ENCODE measurements at places on chromosomes 16 and 17.

DNA sequence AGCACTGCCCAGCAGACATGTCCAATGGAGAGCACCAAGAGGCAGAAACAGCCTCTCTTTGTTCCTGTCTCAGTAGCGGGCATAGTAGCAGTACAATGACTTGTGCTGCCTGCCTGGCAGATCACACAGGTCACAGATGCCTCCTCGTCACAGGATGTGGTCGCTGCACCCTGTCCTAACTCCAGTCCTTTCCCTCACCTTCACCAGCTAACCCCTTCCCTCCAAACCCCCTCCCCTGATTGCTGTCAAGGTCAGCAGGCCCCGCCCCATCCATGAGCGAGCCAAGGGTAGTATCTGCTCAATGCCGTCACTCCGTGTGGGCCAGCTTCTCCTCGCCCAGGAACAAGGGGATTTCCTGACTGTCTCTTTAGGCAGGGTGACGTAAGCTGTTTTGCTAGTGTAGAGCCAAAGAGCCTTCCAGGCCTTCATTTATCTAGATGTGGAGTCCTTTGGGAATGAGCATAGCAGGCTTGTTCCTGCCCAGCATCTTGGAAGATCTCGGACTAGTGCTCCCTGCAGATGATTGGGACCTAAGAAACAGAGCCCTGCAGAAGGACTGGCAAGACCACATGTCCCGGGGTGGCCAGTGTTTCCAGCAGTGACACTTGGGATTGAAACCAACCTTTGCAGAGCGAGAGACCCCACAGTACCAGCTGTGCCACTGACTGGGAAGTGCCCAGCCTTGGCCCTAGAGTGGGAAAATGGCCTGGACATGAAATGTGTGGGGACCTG lies 75.9 kb upstream of the TNRC6C start:
- peak; percentile 45 for DNase-seq

- DNase-seq: no peak
Measured at GRCh38 chr17:66351033-66351432, 48.6 kb downstream of the PRKCA start.

DNA sequence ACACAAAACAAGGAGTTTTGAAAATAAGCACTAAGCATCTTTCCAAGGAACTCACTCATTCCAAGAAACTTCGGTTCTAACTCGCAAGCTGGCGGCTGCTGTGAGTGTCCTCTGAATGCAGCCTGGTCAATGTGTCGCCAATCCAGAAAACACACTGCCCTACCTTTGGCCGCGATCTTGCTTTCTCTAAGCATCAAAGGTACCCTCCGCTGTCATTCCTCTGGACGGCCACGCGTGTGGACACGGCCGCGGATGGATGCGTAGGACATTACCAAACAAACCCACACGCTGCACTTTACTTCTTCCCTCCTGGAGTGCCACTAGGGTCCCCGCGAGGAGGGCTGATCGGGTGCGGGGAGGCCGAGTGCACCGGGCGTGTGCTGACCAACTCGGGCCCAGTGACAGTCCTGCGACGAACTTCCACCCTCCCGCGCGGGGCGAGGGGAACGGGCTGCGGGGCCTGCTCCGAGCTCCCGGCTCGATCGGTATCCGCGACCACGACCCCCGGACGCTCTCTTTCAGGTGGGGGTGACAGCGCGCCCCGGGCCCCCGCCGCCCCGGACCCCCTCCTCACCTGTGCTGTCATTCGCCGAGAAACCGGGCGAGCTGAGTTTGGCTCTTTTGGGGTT lies 1.1 kb downstream of the CREBBP start:
- DNase-seq: no peak

DNA sequence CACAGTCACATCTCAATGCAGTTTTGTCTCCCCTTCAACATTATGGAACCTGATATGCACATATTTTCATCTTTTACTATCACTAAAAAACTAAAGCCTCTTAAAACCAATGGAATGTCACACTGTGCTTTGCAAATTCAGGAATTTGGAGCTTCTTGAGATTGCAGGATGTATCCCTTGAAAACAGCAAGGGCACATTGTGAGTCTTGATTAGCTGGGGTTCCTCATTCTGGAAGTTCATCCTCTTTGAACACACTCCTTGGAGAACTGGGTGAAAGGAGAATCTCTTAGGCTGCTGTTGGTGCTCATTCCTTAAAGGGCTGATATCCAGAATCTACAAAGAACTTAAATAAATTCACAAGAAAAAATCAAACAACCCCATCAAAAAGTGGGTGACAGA lies 21.1 kb upstream of the MYOCD start:
- DNase-seq: no peak

DNA sequence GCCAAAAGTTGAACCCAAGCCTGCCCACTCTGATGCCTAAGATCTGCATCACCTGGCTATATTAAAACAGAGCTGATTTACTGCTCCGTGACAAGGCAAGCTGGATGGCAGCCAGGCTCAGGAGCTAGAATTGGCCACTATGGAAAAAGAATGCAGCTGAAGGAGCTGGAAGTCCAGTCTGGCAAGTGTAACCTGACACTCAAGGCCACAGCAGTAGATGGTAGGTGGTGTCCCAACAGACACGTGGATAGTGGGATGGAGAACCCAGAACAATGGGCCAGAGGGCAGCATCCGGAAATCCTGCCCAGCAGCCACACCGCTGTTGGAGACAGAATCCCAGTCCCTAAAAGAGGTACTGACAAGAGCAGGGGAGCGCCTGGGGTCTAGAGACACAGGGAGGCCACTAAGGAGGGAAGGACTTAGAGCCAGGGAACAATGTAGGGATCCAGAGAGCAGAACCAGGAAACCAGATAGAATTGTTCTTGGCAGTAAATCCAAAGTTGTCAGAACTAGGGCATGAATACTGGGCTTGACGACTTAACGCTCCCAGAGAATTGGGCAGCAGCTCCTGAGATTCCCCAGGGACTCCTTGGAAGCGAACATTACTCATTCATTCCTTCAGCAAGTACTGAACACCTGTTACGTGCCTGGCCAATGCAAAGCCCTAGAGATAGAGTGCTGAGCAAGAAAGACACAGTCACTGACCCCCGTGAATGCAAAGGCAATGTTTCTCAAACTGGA lies 85.7 kb downstream of the CDYL2 start:
- no peak for DNase-seq

DNA sequence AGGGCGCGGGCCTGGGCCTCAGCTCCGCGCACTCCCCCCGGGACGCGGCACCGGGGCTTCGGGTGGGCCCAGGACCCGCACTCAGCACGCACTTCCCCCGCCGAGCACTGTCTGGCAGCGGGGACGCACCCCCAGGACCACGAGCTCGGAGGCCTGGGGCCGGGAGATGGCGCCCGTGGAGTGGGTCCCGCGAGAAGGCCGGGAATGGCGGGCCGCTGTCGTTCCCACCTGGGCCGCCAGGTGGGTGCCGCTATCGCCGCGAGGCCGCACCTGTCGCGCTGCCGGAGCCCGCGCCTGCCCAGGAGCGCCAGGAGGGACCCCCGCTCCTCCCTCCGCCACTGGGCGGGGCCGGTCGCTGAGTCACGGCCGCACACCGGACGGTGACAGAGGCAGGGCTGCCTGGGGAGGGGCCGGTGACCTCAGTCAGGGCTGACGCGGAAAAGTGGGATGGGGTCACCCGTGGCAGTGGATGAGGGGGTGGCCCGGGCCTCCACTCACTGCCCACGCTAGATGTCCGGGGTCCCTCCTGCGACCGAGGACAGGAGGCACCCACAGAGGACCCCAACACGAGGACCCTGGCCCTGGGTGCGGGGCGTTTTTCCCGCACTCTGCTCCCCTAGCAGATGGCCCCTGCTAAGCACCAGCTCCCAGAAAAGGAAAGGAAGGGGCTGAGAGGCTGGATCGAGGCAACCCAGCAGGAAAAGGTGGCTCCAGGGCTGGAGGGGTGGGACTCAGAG lies 6.9 kb upstream of the ACTG1 start:
- no peak for DNase-seq

DNA sequence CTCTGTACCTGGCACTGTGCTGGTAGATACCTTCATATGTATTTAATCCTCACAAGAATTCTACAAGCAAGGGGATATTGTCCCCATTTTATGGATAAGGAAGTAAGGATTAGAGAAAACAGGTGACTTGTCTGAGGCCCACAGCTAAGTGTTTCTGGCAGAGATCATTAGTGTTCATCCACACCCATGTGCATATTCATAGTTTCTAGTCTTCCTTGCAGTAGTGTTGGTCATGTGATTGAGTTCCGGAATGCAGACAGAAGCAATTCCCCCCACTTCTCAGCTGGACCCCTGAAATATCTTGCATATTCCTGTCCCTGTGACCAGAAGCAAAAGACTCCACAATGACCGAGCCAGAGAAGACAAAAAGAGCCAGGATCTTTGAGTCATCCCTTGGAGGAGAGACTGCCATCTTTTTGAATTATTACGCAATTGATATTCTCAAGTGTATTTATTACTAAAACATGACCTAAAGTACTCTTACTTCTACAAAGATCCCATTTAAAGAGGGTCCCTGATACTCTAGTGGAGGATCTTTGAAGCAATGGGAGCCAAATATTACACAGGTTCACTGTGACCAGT lies 43.4 kb downstream of the SOX9 start:
- DNase-seq: no peak

- DNase-seq: no peak
Measured at GRCh38 chr16:88610080-88610479, 28.3 kb upstream of the IL17C start.

DNA sequence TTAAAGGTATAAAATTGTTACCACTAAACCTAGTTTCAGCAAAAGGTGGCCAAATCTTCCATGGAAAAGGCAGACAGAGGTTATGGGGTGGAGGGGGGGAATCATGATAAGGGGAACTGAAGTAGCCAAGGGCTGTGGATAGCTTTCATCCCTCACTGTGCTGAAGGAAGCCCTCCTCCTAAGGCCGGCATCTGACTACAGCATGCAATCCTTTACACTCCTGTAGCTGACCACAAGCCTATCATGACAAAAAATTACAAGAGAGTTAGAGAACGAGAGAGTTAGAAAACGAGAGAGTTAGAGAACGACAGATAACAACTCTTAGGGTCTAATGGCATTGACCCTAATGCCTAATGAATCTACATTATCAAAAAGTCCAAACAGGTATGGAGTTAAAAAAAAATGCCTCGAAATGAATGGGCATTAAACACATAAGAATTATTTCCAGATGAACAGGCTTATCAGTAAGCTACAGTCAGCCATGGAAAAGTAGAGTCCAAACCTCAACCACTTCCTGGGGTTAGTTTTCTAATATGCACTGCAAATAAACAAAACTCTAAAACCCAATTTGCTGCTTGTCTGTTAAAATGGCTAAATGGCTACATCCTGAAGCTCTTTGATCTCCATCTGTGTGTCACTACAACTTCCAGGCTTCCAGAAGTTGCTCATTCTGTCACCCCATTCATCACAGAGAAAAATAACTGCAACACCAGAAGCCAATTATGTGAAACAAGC lies 29.7 kb downstream of the DUSP14 start:
- no peak for DNase-seq

DNA sequence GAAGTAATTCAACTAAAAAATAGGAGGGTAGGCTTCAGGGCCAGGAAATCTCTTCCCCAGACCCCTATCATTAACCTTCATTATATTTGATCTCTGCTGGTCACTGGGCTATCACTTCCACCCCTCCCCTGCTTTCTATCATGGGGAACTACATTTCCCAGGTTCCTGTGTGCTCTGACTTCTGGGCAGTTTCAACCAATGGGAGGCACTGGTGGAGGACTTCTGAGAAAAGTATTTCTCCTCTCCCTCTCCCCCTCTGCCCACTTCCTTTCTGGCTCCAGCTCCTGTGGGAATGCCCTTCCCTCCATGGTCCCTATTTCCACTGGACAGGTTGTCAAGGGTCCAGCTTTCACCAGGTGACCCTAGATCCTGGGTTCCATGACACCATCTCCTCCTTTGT lies 364.4 kb downstream of the C16orf95 start:
- no peak for DNase-seq

DNA sequence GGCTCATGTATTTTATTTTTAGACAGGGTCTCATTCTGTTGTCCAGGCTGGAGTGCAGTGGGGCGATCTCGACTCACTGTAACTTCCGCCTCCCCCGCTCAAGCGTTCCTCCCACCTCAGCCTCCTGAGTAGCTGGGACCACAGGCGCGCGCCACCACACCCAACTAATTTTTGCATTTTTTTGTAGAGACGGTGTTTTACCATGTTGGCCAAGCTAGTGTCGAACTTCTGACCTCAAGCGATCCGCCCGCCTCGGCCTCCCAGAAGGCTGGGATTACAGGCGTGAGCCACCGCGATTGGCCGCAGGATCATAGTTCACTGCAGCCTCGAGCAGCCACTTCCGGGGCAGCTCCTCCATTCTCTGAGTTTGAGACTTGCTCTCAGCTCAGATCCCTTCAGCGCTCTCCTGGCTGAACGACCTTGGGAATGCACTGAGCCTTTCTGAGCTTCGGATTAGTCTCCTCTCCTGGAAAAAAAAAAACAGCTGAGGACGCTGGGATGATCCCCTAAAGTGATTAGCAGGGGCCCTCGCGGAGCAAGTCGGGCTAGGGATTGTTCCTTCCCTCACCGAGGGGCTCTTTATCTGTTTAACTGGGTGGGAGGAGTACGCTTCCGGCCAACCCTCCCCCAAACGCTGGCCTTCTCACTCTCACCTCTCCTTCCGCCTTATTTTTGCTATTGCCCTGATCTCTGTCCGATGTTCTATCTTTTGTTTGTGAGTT lies 1.1 kb upstream of the PKMYT1 start:
- DNase-seq: no peak

DNA sequence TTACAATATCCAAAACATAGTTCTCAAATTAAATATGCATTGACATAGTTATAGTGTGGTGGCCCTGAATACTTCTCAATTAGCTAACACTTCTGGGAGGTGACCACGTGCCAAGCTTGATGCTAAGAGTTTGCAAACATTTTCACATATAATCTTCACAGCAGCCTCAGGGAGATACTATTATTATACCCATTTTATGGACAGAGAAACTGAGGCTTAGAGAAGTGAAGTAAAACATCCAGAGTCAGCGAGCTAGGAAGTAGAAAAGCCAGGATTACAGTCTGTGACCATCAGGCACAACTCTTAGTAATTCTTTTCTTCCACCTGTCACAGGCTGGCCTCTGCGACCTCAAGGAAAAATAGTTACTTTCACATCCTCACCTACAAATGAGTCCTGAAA lies 102.2 kb upstream of the IRX6 start:
- no peak for DNase-seq

DNA sequence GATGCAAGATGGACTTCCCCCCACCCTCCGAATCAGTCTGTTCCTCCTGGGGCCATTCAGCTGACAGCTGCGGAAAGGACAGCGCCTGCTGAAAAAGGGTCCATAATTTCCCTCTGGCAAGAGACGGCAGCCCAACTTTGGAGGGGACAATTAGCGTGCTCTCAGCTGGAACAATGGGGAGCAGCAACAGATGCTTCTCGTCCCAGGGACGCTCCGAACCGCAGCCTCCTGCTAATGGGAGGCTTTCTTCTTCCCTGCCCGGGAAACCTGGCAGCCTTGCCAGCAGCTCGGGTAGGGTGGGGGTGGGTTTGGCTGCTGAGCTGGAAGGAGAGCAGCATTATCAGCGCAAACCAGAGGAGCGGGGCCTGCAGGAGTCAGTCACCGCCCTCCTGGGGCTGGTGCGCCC lies 500.0 kb upstream of the SALL1 start:
- DNase-seq: no peak

GRCh38 chr17:50926523-50926922 lies 60.4 kb upstream of the TOB1 start:
- DNase-seq: no peak

GRCh38 chr16:66658143-66658859 lies 38.2 kb downstream of the CMTM4 start:
- no peak for DNase-seq

Data from stimulated activated CD8-positive, alpha-beta memory T cell treated with anti-CD3 and anti-CD28 coated beads, Interleukin-4, amount 100 ng/mL, for 1 hour (primary cell).